ENCODE measurements at places on chromosomes 5 and 9.

DNA sequence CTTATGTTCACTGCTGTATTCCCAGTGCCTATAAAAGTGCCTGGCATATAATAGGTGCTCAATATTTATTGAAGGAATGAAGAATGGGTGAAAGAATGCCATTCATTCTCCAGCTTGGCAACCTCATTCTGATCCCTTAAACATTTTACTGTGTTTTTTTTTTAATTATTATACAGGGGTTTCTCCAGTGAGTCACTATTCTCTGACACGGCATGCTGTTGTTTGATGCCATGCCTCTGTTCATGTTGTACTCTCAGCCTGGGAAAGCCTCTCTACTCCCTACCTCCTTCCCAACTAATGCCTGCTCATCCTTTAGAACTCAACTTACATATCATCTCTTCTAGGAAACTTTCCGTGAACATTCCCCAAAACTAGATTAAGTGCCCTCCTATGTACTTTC, 70.2 kb upstream of the PHF24 start:
- no peak for DNase-seq

DNA sequence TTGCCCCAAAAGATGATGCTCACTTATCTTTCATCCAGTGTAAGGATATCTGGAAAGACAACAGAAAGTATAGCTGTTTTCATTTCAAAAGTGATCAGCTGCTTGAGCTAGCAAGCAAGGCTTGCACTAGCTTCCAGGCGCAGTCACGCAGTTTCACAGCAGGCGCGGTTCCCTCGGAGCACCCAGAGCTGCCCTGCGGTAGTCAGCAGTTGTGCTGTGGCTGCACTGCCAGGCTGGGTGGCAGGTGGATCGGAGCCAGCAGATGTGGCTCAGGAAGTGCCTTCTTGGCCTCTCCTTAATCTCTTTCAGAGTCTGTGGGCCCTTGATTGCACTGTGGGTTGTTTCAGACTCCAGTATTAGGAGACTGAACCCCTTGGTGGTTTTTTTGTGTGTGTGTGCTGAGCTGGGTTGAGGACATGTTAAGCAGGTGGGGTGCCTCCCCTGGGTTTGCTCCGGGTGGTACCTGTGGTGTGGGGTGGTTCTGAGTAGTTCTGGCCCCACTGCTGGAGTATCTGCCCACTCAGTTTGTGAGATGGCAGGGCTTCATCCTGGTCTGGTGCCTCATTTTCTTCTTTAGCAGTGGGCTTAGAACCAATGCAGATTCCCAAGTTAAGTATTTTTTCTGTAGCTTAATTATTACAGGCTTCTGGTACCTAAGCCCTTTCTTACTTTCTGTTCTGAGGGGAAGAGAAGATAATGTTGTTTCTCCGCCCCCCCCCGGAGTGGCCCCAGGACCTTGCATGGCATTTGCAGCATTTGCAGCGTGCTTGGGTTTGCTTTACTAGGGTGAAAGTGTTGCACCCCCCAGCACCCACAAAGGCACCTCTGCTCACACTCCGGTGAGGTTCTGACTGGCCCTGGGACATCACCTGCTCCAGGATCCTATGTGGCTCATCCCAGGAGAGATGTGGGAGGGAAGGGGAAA, 16.4 kb downstream of the TENT4A start:
- no peak for DNase-seq

DNA sequence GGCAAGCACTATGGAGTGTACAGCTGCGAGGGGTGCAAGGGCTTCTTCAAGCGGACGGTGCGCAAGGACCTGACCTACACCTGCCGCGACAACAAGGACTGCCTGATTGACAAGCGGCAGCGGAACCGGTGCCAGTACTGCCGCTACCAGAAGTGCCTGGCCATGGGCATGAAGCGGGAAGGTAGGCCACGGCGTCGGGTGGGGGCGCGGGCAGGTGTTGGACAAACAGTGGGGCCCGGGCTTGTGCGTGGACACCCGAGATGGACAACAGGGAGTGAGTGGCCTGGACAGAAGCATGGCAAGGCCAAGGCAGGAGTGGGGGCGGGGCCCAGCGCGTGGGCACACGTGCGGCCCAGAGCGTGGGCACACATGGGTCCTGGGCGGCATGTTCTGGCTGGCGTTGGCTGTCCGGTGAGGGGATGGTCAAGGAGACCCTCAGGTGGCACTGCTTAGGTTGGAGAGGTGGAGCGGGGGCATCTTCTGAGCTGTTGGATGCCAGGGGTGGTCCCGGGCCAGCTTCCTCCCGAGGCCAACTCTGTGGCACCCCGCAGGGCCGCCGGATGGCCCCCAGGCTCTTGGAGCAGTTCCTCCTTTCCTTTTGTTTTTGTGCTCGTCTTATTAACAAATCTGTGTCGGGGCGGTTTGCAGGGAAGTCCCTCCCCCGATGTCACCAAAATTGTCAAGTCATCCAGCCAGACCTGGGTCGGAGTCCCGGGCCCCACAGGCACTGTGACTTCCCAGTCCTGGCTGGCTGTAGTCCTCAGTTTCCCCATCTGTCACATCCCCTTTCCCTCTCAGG, 82.9 kb downstream of the RXRA start:
- DNase-seq: no peak

GRCh38 chr9:96423985-96424336, 5.8 kb upstream of the ZNF367 start:
- no peak for DNase-seq

GRCh38 chr5:39652036-39652435, 227.3 kb upstream of the DAB2 start:
- no peak for DNase-seq

DNA sequence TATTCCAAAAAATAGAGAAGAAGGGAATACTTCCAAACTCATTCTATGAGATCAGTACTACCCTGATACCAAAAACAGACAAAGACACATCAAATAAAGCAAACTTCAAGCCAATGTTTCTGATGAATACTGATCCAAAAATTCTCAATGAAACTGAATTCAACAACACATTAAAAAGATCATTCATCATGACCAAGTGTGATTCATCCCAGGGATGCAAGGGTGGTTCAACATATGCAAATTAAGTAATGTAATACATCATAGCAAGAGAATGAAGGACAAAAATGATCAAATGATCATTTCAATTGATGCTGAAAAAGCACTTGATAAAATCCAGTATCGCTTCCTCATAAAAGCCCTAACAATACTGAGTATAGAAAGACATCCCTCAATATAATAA, 4.9 kb upstream of the RCL1 start:
- DNase-seq: no peak

GRCh38 chr9:123225374-123225813, 43.0 kb downstream of the STRBP start:
- DNase-seq: peak; percentile 90

DNA sequence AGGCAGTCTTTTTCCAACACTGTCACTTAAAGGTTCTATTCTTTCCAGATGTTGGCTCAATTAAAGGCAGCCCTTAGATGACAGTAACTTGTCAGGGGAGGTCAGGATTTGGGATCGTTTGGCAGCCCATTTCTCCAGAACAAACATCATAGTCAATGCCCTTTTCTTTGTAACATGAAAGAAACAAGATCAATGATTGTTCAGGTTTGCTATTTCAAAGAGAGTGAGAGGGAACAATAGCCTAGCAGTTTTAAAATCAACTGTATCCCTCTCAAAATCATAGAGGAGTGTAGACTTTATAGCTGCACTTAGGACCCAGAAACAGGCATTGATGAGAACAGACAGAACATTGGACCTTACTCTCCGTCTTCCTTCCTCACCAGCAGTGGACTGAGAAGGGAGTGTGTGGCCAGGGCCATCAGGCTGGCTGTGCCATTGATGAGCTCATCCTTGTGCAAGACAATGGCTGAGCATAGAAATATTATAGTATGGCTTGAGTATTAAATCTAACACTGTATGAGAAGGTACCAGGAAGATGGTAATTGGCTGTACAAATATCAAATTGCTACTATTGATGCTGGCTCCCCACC, 130.0 kb downstream of the PIP5K1B start:
- DNase-seq: no peak

DNA sequence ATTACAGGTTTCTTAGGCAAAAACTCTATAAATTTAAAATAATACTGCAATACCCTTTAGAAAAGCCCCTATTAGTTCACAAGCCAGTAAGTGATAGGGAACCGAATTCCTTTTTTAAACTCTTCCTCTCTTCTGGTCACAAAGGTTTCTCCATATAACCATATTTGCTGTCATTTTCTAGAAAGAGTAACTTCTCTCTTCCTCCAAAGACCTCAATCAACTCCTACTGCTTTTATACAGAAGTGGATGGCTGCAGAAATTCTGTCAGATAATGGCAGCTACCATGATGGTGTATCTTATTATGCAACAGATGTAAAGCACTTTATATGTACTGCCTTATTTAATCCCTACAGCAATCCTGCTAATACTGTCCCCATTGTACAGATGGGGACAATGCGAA, 6.2 kb downstream of the TUT7 start:
- DNase-seq: no peak

DNA sequence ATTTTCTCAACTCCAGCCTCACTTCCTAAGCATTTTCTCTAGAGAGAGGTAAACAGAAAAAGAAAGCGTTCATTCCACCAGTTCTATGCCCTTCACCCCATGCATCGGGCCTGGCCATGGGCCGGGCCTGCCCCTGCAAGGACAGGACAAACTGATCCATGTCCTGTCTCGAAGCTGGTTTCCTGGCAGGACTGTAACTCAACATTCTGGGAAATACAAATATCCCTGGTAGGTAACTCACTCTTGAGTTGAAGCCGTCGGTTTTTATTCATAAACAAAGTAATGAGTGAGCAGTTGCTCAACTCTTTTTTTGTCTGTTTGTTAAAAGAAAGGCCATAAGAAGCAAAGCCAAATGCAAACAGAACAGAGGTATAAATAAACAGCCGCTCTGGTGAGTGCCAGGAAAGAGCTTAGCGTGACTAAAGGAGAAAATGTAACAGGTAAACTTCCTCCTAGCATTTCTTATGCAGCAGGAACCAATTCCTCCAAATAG, 64.4 kb upstream of the DNAH5 start:
- peak; percentile 85 for DNase-seq

- DNase-seq: no peak
Measured at GRCh38 chr5:1480806-1481205, 35.6 kb upstream of the SLC6A3 start.

DNA sequence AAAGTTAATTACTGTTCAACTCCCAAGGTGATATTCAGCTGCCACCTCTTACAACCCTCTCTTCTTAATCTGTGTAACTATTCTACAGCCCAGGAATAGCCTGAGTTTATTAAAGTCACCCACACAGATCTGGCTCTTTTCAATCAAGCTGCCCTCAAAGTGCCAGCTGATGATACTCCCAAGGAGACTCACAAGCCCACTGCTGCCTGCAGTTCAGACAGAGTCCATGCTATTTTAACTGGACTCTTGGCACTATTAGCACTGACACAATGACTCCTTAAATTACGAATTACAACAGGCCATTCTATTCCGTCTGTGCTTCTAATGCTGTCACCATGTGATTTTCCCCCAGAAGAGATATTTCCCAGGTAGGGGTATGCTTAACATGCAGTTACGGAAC, 26.3 kb downstream of the REEP5 start:
- no peak for DNase-seq

DNA sequence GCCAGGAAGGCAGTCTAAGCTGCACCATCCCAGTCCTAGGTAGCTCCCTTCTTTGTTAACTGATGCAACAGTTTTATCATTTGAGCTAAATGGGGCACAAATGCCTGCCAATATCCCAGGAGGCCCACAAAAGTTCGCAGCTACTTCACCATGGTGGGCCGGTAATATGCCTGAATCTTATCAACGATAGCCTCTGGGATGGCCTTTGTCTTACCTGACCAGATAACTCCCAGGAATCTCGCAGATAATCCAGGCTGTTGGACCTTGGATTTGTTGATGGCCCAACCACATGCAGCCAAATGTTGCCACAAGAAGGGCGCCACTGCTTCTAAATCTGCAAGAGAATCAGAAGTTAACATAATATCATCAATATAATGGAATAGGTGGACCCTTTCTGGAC, 83.8 kb upstream of the ATP10B start:
- no peak for DNase-seq

DNA sequence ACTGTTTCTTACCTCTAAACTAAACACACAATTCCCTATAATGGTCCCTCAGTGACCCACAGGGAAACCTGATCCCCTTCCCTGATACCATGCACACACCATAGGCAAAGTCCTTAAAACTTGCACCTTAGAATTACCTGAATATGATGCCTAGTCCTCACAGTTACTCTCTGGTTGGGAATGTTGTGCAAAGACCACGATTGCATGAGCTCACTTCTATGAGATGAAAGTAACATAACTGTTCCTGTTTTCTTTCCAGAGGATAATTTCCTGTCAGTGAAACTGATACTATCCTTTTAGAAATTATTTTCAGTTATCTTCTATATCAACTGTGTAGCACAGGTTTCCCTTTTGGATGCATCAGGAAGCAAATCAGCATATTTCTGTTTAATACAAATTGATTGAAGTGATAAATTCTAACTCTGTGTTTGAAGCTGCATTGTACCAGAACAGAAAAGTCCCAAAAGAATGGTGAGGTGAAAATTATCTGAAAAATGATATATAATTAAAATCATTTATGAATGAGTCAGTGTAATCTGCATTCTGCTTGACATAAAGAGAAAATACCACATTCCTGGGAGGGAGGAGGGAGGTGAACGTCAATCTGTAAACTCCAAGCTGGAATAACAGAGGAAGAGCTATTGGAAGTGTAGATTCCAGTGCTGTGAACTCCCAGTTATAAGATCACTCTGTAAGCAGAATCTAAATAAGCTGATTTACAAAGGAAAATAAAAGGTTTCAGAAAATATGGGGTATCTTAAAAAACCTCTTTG, 51.2 kb upstream of the TNFAIP8 start:
- peak; percentile 58 for DNase-seq

DNA sequence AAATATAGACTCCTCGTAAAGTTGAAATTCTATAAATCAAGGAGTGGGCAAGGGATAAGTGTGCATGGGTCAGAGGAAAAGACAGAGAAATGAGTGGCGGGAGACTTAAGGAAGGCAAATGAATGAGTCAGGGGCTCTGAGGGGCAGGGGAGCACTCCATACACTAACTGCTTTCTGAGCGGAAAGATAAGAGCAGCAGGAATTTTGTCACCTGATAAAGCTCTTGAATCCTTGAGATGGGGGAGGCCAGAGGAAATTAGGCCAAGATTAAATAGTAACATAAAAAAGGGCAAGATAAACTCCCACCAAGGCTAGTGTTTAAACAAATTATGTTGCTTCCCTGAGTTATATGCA, 191.0 kb upstream of the S1PR3 start:
- DNase-seq: no peak

DNA sequence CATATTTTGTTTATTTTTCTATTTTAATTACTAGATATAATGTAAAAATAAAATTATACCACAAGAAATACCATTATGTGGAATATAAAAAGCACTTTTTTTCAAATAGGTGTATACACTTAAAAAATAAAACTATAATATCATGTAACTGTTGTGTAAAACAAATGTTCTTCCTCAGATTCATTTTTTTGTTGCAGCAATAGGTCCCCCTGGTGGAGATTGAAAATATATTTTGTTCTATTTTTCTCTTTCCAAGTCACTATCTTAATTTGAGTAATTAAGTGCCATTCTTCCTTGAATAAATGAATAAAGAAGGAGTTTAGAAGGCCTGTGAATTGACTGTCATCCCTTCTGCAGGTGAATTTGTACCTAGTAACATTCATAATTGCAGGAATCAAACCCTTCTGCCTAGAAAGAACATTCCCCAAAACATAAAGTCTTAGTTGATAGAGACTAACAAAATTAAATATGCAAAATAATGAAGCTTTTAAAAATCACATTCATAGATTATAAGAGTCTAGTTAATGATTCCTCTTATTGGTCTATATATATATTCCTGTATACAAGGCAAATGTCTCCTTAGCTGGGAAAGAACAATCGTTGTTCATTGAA, 23.4 kb downstream of the CETN3 start:
- DNase-seq: peak; percentile 19
